ENCODE measurements at places on chromosomes 5 and 9.

DNA sequence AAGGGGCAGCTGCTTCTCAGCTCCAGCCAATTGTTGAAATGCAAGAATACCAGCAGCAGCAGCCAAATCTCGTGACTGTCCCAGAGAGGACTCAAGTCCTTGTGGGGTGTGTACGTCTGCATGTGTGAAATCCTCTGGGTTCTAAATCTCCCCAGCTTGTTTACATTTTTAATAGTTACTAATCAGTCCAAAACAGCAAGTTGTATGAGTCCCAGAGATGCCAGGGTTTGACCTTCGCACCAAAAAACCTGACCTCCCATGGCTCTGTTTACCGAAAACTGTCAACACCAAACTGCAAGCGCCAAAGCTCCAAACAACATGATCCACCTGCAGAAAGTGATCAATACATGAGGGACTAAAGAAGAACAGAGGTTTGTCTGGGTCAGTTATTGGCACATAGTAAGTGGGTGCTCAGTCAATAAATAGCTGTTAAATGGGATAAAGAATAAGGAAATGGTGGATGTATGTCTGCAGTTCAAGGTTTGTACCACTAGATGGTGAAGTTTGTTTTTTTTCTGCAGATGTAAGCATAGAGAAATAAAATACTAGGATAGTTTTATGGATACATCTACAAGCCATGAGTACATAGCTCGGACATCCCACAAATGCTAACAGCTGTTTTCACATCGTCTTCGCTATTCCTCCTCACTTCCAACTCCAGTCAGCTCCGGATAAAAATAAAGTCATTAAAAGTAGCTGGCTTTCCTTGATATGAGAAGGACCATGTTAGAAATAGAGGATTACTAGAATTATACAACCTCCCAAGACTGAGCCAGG is 85.3 kb upstream of the ADRB2 start:
- no peak for DNase-seq

DNA sequence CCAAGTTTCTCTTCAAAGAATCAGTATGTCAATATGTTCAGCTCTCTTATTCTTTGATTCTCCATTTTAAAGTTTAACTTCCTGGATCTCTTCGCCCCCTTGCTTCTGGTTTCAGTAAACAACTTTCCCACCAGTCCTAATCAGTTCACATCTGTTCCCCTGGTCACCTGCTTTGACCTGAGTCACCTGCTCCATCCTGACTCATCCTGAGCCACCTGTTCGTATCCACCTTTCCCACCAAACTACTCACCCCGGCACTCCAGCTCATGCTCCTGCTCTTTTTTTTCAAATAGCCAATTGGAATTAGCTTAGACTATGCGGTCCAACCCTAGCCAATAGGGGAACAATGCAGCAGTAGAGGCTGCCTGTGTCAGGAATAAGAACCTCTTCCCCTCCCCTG is 23.6 kb upstream of the CSF1R start:
- DNase-seq: no peak

- no peak for DNase-seq
Observed at GRCh38 chr9:19785230-19785629, 3.6 kb downstream of the SLC24A2 start.

- DNase-seq: no peak
Observed at GRCh38 chr9:128285033-128285784, 9.1 kb downstream of the SWI5 start.
